Kidney epithelial cell (primary cell): ENCODE measurements at places on chromosomes 12 and 14.

- no peak for DNase-seq
Observed at GRCh38 chr12:4246116-4246515, 27.4 kb upstream of the CCND2 start.

DNA sequence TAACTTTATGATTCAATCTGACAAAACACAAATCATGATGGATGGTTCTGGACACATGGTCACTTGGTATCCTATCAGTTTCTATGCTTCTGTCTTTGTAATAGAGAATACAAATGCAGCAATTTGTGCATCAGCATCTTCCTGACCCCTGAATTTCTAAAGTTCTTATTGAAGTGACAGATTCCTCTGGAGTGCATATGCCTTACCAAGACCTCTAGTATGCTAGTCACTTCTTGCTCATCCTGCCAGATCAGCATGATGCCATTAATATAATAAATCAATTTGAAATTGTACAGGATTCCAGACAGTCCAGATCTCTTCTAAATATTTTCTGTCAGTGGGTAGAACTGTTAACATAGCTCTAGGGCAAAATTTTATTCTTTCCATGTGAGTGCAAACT is 40.6 kb upstream of the GLIPR1 start:
- DNase-seq: no peak

DNA sequence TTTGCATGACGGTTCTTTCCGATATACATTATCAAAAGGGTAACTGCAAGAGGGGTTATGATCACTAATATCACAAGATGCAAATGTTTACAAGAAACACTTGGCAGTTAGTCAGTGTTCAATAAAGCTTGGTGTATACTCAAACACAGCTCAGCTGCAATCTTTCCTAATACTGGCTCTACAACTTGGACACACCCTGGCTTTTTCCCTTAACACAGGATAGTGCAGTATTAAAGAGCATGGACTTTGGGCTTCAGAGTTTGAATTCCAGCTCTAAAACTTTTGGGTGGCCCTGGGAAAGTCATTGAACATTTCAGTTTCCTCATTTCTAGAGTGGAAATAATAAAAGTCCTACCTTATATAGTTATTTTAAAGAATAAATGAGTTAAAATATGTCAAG is 107.0 kb downstream of the HECTD4 start:
- no peak for DNase-seq

DNA sequence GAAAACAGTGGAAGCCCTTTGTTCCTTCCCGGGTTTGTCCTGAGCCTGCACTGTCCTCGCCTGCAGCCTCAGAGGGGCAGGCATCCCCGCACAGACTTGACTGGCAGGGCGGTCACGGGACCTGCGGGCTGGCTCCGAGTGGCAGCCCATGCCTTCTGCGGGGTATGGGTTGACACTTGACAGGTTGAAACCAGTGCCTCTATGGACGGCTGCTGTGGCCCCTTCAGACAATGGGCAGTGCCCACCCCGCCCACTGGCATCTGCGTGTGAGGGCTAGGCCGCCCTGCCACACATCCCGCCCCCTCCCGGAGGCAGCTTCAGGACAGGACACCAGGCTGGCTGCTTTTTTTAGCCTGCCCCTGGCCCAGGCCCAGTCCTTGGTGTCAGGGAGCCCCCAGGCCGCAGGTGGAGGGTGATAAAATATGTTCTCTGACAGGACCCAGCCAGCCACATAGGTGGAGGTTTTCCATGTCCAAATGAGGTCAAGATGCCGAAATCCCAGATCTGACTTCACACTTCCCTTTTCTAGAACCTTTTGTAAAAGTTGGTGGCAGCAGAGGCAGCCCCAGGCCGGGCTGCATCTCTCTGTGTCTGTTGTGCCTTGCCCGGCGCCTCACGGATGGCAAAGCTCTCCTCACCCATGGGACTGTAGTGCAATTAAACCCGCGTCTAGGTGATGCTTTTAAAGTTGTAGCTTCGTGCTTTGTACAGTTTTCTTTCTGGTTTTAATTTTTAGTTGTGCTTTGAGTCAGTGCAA is 10.0 kb downstream of the ANKRD9 start:
- no peak for DNase-seq

- no peak for DNase-seq
Observed at GRCh38 chr12:4356041-4356327, 23.5 kb downstream of the FGF23 start.

DNA sequence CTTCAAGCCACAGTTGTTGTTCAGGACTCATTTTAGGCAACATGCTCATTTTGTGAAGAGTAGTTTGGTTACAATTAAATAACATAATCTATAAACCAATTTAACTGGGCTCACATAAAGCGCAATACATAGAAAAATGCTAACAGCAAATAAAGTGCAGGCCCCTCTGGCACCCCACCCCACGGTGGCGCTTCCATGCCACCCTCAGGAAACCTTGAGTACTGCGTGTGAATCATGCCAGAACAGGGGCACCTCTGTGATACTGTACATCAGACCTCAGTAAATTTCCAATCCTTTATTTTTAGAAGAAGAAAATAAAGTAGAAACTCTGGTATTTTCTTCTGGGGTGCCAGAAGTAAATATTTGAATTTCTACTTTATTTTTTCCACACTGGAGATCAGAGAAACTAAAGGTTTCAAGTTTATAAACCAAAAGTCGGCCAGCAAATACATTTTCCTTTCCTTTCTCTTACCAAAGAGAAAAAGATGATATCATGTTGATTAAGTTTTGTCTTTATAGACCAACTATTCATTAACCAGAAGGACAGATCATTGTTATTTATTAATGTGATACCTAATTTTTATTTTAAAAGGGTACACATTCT is 316.8 kb downstream of the PAWR start:
- DNase-seq: no peak
